Activated CD4-positive, alpha-beta T cell treated with anti-CD3 and anti-CD28 coated beads, Interleukin-2, amount 10 ng/mL, durations not matched to agents 24 days and 14 days (primary cell): ENCODE measurements at places on chromosomes 3 and 15.

- no peak overlapping the region for H3K27ac ChIP-seq
- no peak overlapping the region for H3K4me3 ChIP-seq
- H3K4me1 ChIP-seq = no peaks in the 10 kb centered on the region
- no peaks in the 10 kb centered on the region for H3K27me3 ChIP-seq
- no peak for DNase-seq
Measured at GRCh38 chr15:86526938-86527690, 447.4 kb downstream of the AGBL1 start.

GRCh38 chr15:77816983-77817382, 184.3 kb upstream of the LINGO1 start:
- no peak overlapping the region for H3K4me3 ChIP-seq
- DNase-seq = no peak
- H3K4me1 ChIP-seq = no peaks in the 10 kb centered on the region
- no peak overlapping the region for H3K27ac ChIP-seq

GRCh38 chr15:81105545-81105944, 28.5 kb upstream of the CFAP161 start:
- H3K4me3 ChIP-seq = no peak overlapping the region
- no peak overlapping the region for H3K27ac ChIP-seq

GRCh38 chr3:127044996-127045395, 62.1 kb downstream of the PLXNA1 start:
- no peaks in the 10 kb centered on the region for H3K36me3 ChIP-seq
- H3K4me3 ChIP-seq = no peak overlapping the region
- H3K4me1 ChIP-seq = no peaks in the 10 kb centered on the region
- H3K27ac ChIP-seq = no peak overlapping the region

DNA sequence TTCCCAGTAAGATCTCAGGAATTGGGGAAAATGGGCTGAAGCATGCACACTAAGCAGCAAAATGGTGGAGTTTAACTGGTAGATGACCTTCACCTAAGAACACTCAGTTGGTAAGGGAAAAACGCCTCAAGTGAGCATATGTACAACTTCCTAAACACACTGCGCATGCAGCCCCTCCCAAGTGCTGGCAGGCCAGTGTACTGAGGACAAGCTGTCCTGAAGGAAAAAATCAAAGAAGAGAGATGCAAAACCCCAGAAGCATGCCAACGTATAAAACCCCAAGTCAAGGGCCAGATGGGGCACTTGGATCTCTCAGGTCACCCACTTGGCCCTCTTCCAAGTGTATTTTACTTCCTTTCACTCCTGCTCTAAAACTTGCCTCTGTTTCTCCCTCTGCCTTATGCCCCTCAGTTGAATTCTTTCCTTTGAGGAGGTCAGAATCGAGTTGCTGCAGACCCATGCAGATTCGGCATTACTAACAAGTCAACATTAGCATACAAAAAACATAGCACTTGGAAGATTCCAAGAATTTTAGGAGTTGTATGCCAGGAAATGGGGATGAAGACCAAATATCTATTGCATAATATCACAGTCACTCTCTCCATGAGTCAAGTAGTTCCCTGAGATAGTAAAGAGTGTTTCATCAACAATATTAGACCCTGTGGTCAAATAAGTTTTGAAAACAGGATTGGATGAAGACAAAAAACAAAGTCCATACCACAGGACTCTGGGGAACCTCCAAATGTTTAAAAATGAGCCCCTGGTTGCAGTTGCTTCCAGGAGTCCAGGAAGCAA, 10.8 kb upstream of the FYCO1 start:
- no peak overlapping the region for H3K4me3 ChIP-seq
- H3K27ac ChIP-seq = no peak overlapping the region
- H3K27me3 ChIP-seq = no peaks in the 10 kb centered on the region
- no peaks in the 10 kb centered on the region for H3K36me3 ChIP-seq
- DNase-seq = no peak

GRCh38 chr15:70172566-70173225, 75.0 kb upstream of the TLE3 start:
- no peak overlapping the region for H3K27ac ChIP-seq
- no peak for DNase-seq
- peaks cover 23% of the 10 kb centered on the region for H3K27me3 ChIP-seq
- no peak overlapping the region for H3K4me3 ChIP-seq

DNA sequence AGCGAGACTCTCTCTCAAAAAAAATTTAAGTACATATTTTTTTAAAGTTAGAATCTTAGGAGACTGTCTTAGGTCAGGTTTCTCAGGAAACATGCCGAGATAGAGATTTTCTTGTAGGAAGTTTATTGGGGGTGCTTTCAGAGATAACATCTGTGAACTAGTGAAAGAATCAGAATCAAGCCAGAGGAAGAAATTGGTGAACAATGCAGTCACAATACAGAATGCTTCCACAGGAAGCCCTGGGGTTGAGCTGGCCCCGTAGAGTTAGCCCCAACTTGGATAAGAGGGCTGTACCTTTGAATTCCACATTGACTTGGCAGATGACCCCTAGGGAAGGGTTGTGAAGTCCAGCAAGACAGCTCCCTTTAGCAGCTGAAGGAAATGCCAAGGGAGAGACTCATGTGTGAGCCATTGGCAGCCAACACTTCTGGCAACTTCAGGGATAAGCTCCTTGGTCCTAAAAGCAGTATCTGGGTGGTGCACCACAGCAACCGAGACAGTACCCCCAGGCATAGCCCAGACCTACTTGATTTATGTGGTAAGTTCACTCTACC, 7.1 kb upstream of the PLCB2 start:
- peaks cover 6% of the 10 kb centered on the region for H3K4me1 ChIP-seq
- H3K36me3 ChIP-seq = no peaks in the 10 kb centered on the region

GRCh38 chr3:193546129-193546528, 8.6 kb downstream of the ATP13A4 start:
- H3K27ac ChIP-seq = no peak overlapping the region
- no peak overlapping the region for H3K4me3 ChIP-seq
- no peak for DNase-seq
- H3K36me3 ChIP-seq = no peaks in the 10 kb centered on the region
- peaks cover 1% of the 10 kb centered on the region for H3K27me3 ChIP-seq

GRCh38 chr3:105253225-105253624, 113.5 kb upstream of the ALCAM start:
- DNase-seq = no peak
- no peak overlapping the region for H3K27ac ChIP-seq
- no peak overlapping the region for H3K4me3 ChIP-seq
- H3K27me3 ChIP-seq = no peaks in the 10 kb centered on the region

DNA sequence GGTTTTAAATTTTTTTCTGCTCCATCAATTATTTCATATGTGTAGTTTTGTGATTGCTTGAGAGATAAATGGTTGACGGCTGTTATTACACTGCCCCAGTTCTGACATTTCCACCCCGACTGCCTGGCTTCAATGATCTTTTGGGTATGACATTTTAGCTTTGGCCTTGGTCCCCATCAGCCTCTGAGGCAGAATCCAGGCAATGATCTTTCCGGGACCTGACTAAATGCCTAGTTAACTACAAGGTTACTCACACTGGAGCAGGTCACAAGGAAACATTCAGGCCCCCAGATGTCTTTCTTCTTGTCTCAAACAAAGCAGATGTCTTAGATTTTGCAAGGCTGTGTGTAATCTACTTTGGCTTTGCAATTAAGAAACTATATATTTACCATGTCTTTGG, 61.1 kb upstream of the TMCO5A start:
- no peak overlapping the region for H3K4me3 ChIP-seq
- H3K36me3 ChIP-seq = no peaks in the 10 kb centered on the region
- no peaks in the 10 kb centered on the region for H3K27me3 ChIP-seq
- no peaks in the 10 kb centered on the region for H3K4me1 ChIP-seq
- DNase-seq = no peak

DNA sequence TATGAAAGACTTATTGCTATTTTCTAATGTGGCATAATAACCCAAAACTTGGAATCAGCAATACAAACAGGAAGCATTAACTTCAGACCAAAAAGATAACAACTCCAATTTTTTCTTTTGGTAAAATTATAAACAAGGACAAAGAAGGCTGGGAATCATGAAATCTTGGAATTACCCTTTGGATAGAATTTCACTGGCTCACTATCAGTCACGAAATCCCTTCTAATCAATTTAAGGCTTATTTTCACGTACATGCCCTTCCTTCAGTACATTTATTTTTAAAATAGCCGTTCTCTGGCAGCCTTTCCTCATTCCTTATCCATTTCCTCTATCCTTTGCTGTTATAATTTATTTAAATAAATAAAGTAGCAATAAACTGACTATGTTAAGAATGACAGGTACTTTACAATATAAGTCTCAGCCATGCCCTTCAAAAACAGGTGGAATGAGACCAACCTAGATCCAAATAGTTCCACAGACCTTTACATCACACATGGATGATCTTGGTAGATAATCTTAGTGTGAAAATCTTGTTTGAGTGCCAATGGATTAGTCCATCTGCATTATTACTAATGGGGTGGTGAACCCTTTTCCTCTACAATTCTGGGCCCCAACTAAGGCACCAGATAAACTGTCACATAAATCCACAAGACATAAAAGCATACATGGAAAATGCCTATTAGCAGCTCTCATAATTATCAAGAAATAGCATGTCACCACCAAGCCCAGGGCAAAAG, 38.9 kb downstream of the ABI3BP start:
- no peak overlapping the region for H3K27ac ChIP-seq
- H3K4me1 ChIP-seq = no peaks in the 10 kb centered on the region
- H3K4me3 ChIP-seq = no peak overlapping the region
- H3K27me3 ChIP-seq = no peaks in the 10 kb centered on the region

DNA sequence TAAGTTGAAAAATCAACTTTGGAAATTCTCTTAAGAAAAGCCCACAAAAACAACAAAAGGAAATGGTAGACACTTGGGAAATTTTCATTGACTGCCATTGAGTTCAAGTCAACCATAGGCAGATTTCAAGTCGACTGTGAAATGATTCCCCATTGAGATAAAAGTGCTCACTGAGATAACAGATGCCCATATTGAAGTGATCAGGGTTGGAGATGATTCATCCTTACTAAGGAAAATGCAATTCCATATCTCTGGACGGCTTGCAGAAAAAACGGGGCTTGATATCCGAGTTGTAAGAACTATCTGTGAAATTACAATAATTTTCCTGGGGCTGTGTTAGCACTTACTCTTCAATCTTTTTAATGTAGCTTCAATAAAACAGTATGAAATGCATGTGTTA, 373.1 kb upstream of the THRB start:
- H3K27me3 ChIP-seq = no peaks in the 10 kb centered on the region
- H3K27ac ChIP-seq = no peak overlapping the region
- DNase-seq = no peak
- H3K4me3 ChIP-seq = no peak overlapping the region
- H3K36me3 ChIP-seq = no peaks in the 10 kb centered on the region
- H3K4me1 ChIP-seq = no peaks in the 10 kb centered on the region

DNA sequence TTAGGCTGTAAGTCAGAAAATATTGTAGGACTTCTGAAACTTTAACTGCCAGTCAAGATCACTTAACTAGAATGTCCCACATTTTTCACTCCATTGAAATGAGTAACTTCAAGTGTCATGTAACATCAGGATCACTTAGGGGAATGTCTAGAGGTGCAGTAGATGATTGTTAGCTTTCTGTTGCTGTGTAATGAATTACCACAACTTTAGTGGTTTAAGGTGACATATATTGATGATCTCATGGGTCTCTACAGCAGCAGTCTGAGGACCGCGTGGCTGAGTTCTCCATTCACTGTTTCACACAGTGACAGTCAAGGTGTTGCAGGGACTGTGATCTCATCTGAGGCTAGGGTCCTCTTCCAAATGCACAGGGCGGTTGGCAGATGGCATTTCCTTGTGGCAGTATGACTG, 82.7 kb downstream of the SLC25A26 start:
- peak; percentile 76 for DNase-seq
- H3K36me3 ChIP-seq = peaks cover 36% of the 10 kb centered on the region
- peaks cover 49% of the 10 kb centered on the region for H3K4me1 ChIP-seq
- no peaks in the 10 kb centered on the region for H3K27me3 ChIP-seq
- peak overlapping the region; percentile 95 for H3K27ac ChIP-seq

DNA sequence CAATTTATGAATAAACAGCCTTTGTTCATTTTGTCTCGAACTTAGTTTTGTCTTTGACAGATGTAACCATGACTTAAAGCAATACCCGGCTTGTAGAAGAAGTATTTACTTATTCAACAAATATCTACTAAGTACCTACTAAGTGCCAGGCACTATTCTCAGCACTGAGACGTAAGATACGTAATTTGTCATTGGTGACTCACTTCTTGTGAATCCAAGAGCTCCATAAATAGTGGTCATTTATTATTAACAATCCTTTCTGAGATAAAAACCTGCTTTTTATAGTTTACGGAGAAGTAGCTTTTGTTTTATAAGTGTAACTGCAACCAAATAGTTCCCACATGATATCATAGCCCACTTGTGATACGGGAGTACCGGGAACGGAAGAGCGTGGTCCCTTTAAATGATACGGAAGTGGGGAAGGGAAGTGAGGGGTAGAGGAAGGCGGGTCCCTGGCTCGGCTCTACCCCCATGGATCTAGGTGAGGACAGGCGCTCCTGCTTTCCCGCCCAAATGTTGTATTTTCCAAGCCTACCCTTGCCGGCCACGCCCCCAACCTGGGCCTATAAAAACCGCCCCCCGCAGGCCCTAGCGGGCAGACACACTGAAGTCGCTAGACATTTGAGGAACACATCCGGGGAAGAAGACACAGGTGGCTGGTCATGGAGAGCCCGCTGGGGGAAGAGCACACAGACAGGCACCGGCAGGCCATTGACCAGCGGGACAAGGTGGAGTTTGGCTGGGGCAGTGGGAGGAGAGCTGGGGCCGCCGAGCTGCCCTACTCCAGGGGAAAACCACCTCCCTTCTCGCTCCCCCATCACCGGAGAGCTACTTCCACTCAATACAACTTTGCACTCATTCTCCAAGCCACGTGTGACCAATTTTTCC, at the start of gene SAMMSON:
Gene SAMMSON (plus strand): TSS at position 594 of the 888 bp plus-strand sequence.
- no peak within 1 kb of the TSS for H3K4me3 ChIP-seq
- no peaks in the 10 kb centered on the region for H3K36me3 ChIP-seq
- H3K4me1 ChIP-seq = no peaks in the 10 kb centered on the region
- no peak within 1 kb of the TSS for H3K27ac ChIP-seq
- no peak for DNase-seq

DNA sequence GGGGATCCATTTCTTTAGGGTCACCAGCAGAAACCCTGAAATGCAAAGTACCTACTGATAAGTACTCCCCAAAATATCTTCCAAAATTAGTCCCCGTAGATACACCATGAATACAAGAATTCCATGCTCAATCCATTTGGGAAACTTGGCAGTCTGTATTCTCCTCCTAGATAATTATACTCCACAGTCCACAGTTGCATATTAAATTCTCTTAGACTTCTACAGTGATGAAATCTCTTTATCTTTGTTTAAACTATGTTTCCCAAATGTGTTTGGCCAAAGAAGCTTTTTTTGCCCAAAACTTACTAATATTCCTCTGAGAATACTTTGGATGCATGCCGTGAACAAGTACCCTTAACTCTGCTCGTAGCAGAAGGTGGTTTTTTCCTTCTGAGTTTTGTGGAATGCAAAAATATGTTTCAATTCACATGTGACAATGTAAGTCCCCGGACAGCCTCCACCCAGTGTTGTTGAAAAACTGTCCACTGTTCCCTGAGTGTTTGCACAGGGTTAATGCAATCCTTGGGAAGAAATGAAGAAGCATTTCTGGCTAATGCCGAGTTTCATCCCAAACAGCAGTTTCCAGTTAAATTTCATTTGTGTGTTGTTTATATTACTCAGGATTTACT, 126.7 kb downstream of the ARNT2 start:
- no peak overlapping the region for H3K27ac ChIP-seq
- H3K4me3 ChIP-seq = no peak overlapping the region
- no peaks in the 10 kb centered on the region for H3K4me1 ChIP-seq
- H3K36me3 ChIP-seq = no peaks in the 10 kb centered on the region
